A549 treated with dexamethasone at 1 μM for 4 hours (cell line): ENCODE measurements at places on chromosomes 1 and 21. TPM values are rescaled to one million over a fixed set of nuclear protein-coding genes. Genes with fewer than 3 reads are reported as not detected.

MIER1 gene
- total RNA-seq: 8.6 to 13.1 TPM (median 11.3 TPM) in 5 replicates

LENEP gene
- not detected in 5 replicates for total RNA-seq

PODN gene
- 0.04 TPM in 1 of 5 replicates, not detected in the others for total RNA-seq

PDC gene
- not detected in 5 replicates for total RNA-seq

DRAXIN gene
- total RNA-seq: 0.03 to 0.11 TPM (median 0.06 TPM) in 5 replicates

DCST2 gene
- 0.30 to 1.1 TPM (median 0.73 TPM) in 5 replicates for total RNA-seq

AMY2A gene
- total RNA-seq: not detected in 5 replicates

SH2D1B gene
- total RNA-seq: 0.11 to 0.36 TPM (median 0.21 TPM) in 5 replicates

CD2 gene
- not detected in 5 replicates for total RNA-seq

RGS13 gene
- not detected in 5 replicates for total RNA-seq

NTRK1 gene
- 0.06 to 0.16 TPM (median 0.08 TPM) in 4 of 5 replicates, not detected in the other for total RNA-seq

FCRL3 gene
- total RNA-seq: not detected in 5 replicates

CD1E gene
- not detected in 5 replicates for total RNA-seq

C1orf141 gene
- total RNA-seq: not detected in 5 replicates

SH2D2A gene
- total RNA-seq: 2.5 to 4.6 TPM (median 3.3 TPM) in 5 replicates

GJB4 gene
- 0.06 to 0.13 TPM (median 0.11 TPM) in 5 replicates for total RNA-seq

SPATA17 gene
- 1.7 to 3.0 TPM (median 1.9 TPM) in 5 replicates for total RNA-seq

CD5L gene
- not detected in 5 replicates for total RNA-seq

SLC30A7 gene
- total RNA-seq: 7.5 to 13.2 TPM (median 11.9 TPM) in 5 replicates

SLC5A9 gene
- total RNA-seq: 0.03 to 0.07 TPM (median 0.05 TPM) in 3 of 5 replicates, not detected in the others

DMRTA2 gene
- 0.06 to 0.18 TPM (median 0.09 TPM) in 5 replicates for total RNA-seq

SLC22A15 gene
- total RNA-seq: 0.64 to 0.92 TPM (median 0.82 TPM) in 5 replicates
